ENCODE measurements at places on chromosomes 16 and 17.

DNA sequence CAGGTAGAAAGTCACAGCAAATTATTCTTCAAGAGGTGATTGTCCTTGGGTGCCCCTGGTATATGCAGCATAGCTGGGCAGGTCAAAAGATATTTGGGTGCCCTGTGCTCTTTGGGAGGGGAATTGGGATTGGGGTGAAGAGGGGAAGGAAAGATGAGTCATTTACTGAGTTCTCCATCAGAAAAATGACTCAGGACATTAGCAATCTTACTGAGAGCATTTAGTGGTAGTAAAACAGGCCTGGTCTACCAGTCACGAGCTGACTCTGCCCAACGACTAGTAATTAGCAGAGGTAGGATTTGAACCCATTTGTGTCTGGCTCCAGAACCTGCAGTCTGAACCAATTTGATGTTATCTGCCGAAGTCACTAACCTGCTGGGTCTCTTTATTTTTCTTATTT is 6.0 kb upstream of the GRIN2A start:
- DNase-seq: no peak

DNA sequence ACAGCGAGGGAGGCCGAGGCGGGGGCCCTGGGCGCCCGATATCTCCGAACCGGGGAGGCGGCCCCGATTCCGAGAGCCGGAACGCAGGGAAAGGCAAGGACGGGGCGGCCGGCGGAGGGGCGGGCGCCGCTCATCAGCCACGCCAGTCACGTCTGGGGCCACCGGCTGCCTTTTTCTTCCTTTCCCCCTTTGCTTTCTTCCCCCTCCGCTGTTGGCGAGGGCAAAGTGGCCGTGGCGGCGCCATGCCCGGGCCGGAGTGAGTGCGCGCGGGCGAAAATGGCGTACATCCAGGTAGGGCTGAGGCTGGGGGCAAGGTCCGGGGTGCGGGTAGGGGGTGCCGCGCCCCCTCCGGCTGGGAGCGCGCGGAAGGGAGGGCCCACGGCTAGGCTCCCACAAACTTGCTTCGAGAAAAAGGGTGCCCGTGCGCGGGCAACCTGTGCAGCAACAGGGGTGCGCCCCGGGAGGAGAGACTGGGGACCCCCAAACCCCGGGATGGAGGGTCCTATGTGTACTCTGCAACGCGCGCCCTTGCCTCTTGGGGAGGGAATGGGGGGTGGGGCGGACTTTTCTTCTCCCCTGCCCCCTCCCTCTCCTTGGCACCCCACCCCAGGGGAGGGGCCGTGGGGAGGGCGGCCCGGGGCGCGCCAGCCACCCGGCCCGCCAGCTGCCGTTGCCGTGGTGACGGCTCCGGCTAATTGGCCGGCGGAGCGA is 486 bp downstream of the SYT17 start:
- DNase-seq: peak; percentile 35

GRCh38 chr17:37054894-37055293 is 106.1 kb downstream of the AATF start:
- DNase-seq: no peak

DNA sequence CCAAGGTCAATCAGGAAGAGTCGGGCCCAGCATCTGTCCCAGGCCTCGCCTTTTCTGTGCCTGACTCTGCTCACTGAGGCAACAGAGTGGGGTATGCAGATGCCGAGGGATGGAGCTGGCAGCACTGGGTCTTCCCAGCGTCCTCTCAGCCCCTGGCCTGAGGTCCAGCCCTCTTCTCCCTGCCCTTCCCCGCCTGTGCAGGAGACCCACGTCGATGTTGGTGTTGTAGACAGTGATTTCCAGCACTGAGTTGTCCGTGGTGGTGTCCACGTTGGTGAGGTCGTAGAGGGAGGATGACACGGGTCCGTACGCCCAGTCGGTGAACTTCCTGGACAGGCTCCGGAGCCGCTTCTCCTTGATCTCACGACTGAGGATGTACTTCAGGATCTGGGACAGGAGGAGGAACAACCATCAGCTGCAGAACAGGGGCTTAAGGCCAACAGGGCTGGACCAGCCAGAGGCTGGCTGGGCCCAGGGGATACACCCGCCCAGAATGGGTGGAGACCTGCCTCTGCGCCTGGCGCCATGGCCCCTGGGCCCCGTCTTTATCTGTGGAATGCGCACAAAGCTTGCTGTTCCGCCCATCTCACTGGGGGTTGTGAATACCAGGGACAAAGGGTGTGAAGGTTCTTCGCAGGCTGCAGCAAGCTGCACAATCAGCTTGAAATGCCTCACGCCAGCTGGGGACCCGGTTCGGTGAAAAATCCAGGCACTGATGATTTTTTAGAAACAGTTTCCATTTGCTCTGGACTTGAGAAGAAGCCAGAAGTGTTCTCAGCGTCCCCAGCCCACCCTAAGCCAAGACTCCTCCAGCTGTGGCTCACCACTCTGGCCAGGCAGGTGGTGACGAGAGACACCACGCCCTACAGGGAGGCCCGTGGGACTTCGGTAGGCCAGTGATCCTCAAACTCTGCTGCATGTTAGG is 27.5 kb downstream of the TRPV3 start:
- DNase-seq: no peak

DNA sequence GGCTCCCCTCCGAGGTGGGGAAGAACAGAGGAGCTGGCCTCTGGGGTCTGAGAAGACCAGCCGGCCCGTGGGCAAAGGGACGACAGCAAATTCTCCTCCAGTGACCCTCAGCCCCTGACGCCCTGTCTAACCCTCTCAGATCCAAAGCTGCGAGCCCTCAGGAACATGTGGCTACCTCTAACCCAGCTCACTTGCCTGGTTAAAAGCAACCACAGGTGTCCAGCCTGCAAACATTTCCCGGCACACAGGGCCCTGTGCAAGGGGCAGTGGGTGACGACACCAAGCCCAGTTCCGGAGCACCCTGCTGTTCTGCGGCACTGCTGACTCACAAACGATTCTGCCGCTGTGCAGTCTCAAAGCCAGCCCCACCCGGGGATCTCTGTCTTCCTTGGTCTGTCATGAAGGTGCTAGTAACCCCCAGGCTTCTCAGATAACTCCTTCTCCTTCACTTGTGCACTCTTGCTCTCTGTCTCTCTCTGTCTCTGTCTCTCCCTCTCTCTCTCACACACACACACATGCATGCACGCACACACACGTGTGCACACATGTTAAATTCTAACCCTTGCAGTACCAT is 23.0 kb downstream of the WNT3 start:
- peak; percentile 46 for DNase-seq

DNA sequence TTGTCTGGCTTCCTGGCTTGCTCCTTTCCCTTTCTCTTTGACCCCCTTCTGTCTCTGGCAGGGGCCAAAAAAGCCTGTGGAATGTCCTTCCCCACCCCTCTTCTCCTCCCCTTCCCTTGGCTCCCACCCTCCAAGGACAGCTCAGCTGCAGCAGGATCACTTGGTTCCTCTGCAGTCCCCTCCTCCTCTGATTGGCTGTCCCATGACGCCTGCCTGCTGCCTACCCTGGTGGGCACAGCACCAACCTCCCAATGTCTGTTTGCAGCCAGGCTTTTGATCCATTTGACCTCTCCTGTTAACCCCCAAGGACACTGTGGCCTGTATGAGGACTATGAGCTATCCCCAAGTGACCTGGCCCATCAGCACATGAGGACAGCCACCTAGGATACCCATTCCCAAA is 14.8 kb upstream of the MTMR4 start:
- no peak for DNase-seq

GRCh38 chr16:28977703-28978662 is 3.4 kb downstream of the SPNS1 start:
- peak; percentile 35 for DNase-seq

- DNase-seq: peak; percentile 68
These were observed 10.7 kb upstream of the RNF222 start for GRCh38 chr17:8408371-8408770.
